ENCODE measurements at places on chromosomes 1 and 21.

DNA sequence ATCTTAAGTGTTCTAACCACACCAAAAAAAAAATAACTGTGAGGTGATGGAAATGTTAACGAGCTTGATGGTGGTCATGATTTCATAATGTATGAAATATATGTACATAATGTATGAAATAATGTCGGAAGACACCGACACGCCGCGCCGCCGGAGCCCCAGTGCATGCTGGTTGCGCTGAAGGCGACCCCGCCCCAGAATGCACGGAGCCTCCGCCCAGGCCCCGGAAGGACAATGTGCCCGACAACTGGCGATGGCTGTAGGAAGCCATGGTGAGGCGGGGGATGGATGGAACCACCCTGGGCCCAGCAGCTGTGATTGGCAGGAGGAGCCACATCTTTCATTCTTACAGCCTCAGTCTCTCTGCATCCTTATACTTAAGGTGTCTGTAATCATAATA lies 7.4 kb downstream of the OR2T10 start:
- no peak for DNase-seq

DNA sequence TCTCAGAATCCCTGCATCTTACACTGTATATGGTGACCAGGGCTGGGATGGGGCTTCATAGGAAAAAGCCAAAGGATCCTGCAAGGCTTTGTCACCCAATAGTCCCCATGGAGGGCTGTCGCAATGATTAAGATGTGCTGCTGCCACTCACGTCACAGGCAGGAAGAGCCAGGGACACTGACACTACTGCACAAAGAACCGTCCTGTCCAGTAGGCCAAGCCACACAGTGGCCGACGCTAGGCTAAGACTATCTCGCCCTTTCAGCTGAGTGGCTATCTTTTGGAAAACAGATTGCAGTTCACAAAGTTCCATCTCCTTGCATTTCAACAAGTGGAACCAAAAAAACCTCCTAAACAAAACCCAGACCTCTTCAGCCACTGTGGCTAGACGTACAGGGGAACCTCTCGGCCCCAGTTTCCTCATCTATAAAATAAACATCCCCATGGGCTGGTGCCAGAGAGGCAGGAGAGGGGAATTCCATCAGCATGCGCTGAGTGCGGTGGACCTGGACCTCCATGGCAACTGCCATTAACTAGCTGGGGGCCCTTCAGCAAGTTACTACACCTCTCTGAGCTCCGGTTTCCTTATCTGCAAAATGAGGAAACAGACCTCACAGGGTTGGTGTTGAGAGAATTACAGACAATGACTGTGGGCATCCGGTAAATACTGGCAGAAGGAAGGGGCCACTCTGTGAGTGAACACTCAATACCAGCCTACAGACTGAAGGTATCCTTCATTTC lies 8.7 kb downstream of the CAPZB start:
- no peak for DNase-seq

- no peak for DNase-seq
Observed at GRCh38 chr1:203217668-203218067, 11.8 kb downstream of the CHIT1 start.

- DNase-seq = no peak
Observed at GRCh38 chr1:190476321-190476720, 1.3 kb downstream of the BRINP3 start.

DNA sequence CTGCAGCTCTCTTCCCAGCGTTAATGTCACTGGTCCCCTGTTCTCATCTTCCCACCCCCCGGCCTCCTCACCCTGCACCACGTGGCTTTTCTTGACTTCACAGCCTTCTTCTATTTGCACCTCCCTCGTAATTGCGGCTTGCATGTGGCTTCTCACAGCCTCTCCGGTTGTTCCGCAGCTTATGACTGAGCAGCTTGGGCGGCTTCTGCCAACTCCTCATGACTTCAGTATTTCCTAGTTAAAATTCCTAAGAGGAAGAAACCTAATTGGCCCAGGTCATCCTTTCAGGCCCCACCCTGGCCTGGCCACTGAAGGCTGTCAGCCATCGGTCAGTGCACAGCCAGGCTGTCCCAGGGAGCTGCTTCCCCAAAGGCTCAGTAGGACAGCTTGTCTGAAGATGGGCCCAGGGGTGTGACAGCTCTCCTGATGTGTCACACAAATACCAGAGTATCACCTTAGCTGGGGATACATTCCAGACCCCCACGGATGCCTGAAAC lies 8.6 kb upstream of the RERE start:
- no peak for DNase-seq

- DNase-seq = no peak
Observed at GRCh38 chr1:53293123-53293522, 34.7 kb downstream of the LRP8 start.

GRCh38 chr1:200179781-200180160 lies 152.3 kb downstream of the NR5A2 start:
- DNase-seq = no peak

DNA sequence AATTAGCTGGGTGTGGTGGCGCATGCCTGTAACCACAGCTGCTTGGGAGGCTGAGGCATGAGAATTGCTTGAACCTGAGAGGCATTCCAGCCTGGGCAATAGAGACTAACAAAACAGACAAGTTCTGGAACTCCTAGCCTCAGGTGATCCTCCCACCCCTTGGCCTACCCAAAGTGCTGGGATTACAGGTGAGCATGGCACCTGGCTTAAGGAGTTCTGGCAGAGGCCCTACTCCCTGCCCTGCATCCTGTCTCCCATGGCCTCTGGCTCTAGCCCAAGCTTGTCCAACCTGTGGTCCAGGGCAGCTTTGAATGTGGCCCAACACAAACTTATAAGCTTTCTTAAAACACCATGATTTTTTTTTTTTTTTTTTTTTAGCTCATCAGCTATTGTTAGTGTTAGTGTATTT lies 20.4 kb downstream of the TOMM20 start:
- DNase-seq = no peak

GRCh38 chr1:154975409-154976059 lies 1.1 kb downstream of the CKS1B start:
- peak; percentile 80 for DNase-seq

GRCh38 chr1:34444516-34444915 lies 267.8 kb downstream of the C1orf94 start:
- DNase-seq = no peak

DNA sequence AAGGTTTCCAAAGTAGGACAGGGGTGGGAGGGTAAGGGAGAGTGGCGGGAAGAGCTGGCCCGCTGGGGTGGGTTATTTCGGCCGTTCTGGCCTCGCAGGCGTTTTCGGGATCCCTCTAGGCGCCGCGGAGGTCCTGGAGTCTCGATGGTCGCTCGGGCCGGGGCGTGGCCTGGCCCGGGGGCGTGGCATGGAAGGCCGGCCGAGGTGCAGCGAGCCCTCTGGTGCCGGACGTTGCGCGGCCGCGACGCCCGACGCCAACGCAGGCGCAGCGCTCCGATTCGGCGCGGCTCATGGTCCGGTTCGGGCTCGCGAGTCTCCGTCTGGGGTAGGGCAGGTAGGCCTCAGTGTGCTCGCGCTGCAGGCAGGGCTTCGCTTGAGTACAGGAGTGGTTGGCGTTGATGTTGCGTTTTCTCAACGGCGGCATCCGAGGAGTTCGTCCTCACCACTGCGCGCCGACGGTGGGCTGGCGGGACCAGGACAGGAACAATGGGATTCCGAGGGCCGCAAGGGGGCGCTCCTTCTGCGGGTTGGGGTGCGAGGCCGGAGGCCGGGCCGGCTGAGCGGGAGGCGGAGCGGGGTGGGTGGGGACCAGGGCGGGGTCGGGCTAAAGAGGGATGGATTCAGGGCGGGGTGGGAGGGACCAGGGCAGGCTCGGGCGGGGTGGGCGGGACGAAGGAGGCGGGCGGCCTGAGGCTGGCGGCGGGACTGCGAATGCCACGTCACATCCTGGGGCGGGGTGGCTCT lies at the start of gene PGBD2:
Gene PGBD2, plus strand, starts transcription at position 227 of the 744 bp plus-strand sequence. CDS start 7,628 bp downstream, outside the sequence.
- DNase-seq = peak; percentile 98

DNA sequence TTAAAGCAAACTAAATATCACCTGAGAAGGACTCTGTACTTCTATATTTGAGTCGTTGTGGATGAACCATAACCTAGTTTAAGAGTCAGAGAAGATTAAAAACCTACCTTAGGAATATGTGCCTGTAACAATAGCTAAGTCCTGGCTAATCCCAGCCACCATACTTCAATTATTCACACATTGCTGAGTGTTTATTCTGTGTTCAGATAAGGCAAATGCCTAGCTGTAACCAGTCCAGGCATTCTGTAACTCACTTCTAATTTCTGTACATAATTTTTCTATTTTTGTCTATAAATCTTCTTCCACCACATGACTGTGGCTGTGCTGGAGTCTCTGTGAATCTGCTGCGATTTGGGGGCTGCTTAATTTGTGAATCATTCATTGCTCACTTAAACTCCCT lies 441.9 kb upstream of the ADAMTS5 start:
- peak; percentile 58 for DNase-seq

DNA sequence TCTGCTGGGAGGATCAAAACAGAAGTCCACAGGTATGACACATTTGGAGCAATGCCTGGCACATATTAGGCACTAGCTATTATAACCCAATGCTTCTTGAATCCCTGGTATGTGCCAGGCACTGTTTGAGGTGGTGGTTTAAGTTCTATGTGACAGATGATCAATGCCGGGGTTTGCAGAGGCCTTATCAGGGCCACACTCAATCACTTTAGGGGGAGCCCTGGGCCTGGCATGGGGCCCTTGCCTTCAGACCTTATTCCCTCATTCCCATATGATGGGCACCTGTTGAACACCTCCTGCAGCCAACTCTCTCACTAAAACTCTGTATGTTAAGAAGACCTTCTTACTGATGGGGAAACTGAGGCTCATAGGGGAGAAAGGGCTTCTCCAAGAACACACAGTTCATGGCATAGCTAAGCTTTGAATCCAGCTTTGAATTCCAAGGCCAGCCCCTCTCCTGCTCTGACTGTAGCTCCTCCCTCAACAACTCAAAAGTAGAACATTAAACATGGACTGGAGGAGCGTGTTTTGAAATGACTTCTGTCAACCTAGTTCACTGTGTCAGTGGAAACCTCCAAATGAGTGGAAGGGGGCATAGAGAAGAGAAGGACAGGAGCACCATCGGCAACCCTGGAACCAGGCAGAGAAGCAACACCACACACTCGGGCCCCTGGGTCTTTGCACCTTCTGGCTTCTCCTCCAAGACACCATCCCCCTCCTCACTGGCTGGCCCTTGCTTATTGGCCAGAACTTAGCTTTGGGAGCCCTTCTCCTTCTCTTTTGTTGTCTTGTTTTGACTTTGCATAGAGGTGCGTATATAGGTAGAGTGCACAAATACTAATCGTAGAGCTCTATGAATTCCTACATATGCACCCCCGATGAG lies 6.6 kb upstream of the IFFO2 start:
- DNase-seq = no peak

- DNase-seq = no peak
Observed at GRCh38 chr1:53076165-53076564, 14.2 kb downstream of the PODN start.

GRCh38 chr21:45831991-45832740 lies 149.4 kb upstream of the COL6A1 start:
- no peak for DNase-seq

- DNase-seq = peak; percentile 74
Observed at GRCh38 chr1:65059930-65060538, 88.0 kb upstream of the AK4 start.

GRCh38 chr1:204478172-204478899 lies 16.3 kb downstream of the PIK3C2B start:
- DNase-seq = no peak

GRCh38 chr1:222424826-222425225 lies 123.1 kb downstream of the HHIPL2 start:
- no peak for DNase-seq

DNA sequence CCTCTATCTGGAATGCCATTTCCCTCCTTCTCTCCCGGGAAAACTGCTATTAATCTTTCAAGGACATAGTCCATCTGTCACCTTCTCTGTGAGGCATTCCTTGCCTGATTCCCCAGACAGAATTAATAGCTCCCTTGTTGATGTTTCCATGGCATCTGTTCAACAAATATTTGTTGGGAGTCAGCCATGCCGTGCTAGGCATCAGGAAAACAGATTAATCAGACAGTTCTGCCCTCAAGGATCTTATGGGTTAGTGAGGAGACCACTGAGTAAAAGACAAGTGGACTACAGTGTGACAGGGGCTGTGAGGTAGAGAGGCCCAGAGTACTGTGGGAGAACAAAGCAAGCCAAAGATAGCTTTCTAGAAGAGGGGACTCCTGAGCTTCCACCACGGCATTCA lies 11.4 kb upstream of the MAGOH start:
- no peak for DNase-seq

- DNase-seq = no peak
Observed at GRCh38 chr1:156671804-156672203, 5.4 kb downstream of the NES start.

GRCh38 chr1:2226525-2227345 lies 1.4 kb upstream of the SKI start:
- DNase-seq = no peak

DNA sequence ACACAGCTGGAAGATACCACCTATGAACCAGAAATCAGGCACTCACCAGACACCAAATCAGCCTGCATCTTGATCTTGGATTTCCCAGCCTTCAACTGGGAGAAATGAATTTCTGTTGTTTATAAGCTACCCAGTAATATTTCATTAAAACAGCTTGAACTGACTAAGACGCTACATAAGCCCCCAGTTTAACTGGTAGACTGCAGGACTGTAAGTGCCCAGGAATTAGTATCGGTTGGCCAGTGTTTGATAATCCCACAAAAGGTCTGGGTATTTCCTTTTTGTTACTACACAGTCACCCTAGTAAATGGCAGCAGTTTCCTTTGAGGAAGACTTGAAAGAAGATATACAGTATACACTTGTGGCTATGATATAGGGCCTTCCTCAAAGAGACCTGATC lies 7.3 kb upstream of the SLC35D1 start:
- no peak for DNase-seq

DNA sequence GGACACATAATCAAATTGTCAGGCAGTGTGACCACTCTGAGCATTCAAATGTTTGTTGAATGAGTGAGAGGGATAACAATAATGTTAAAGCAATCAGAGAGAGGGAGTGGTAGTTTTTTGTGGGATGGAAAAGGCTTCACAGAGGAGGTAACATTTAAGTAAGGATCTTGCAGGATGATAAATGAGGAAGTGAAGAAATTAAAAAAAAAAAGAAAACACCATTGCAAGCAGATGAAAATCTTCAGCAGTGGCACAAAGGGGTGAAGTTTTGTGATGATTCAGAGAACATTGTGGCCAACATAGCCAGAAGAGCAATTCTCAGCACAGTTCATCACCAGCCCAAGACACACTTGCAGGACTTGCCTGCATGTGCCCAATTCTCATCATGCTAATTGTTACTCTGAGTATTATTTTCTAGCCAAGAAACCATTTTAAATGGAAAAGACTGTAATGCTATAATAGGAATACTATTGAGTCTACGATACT lies 35.0 kb downstream of the OVGP1 start:
- DNase-seq = no peak

- peak; percentile 16 for DNase-seq
Observed at GRCh38 chr1:8136766-8137165, 110.7 kb upstream of the ERRFI1 start.

- no peak for DNase-seq
Observed at GRCh38 chr1:79811173-79811572, 804.6 kb upstream of the ADGRL4 start.

Data from lung (tissue), 17 donors.